ENCODE measurements at places on chromosomes 1 and 21.

- no peak for DNase-seq
These were observed 11.1 kb upstream of the KCNE1 start for GRCh38 chr21:34523019-34523555.

DNA sequence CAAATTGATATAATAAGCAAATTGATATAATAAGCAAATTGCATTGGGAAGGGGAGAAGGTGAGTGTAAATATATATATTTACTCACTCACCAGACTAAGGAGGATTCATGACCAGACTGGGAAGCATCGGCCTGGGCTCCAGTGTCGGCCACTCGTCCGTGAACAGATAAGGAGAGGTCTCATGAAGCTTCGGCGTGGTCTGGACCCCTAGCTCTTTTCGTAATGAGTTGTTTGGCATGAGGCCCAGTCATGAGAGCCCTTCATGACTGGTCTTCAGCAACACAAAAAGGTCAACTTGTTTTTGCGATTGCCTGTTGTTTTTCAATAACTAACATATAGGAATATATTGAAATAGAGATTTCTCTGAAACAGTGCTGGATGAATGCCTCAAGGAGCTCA lies 222.9 kb upstream of the KCNK2 start:
- DNase-seq = no peak

GRCh38 chr1:227808566-227808965 lies 6.9 kb upstream of the PRSS38 start:
- DNase-seq = no peak

GRCh38 chr1:228161866-228162265 lies 3.7 kb upstream of the IBA57 start:
- no peak for DNase-seq

- DNase-seq = no peak
These were observed 19.5 kb upstream of the NCMAP start for GRCh38 chr1:24536391-24536840.

- no peak for DNase-seq
These were observed 729 bp downstream of the NADK start for GRCh38 chr1:1777583-1777899.

DNA sequence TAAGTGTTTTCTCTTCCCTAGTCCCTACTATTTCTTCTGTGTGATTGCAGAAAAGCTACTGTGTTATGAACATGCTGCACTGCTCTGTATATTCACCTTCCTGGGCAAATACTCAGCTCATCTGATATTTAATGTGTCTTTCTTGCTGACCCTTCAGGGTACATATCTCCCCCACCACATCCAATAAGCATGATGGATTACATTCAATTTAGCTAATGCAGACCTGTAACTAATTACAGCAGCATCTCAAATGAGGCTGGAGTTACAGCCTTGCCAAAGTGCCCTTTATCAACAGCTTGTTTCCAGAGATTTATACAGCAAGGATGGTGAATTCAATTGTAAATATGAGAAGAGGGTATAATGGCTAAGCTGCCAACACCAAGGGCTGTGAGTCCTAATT lies 144.0 kb downstream of the KCNH1 start:
- no peak for DNase-seq

DNA sequence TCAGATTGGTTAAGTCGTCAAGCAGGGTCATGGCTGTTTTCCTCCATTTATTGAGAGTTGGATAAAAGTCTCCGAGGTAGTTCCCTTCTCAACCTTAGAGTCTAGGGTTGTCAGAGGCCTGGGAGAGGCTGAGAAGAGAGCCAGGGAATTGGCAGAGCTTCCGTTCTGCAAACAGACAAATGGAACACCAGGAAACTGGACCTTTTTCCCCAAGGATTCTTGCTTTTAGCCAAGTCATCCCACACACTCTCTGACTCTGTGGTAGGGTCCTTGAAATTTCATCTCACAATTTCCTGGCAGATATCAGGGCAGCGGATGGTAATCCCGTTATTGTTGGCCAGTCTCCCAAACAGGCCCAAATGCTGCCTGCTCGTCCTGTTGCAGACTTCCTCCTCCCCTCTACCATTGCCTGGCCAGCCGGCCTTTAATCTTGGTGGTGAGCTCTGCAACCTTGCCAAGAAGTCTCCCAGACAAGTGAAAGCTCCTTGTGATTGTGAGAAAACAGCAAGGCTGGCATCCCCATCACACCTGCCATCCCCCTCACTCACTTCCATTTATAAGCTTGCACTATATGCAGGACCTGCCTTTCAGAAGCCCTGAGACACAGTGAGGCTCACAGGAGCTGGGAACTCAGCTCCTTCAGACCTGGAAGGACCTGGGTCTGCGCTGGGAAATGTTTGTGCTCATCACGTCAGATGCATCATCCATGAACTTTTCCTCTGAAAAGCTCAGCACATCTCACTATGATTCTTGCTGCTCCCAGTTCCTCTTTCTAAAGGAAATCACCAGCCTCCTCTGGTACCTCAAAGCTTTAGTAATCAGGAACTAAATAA lies 13.7 kb upstream of the SRP9 start:
- DNase-seq = no peak

GRCh38 chr21:20186186-20186585 lies 812.0 kb upstream of the NCAM2 start:
- no peak for DNase-seq

GRCh38 chr1:214850432-214851050 lies 232.0 kb upstream of the KCNK2 start:
- no peak for DNase-seq

- no peak for DNase-seq
These were observed 35.5 kb downstream of the MFSD2A start for GRCh38 chr1:39990428-39990827.

DNA sequence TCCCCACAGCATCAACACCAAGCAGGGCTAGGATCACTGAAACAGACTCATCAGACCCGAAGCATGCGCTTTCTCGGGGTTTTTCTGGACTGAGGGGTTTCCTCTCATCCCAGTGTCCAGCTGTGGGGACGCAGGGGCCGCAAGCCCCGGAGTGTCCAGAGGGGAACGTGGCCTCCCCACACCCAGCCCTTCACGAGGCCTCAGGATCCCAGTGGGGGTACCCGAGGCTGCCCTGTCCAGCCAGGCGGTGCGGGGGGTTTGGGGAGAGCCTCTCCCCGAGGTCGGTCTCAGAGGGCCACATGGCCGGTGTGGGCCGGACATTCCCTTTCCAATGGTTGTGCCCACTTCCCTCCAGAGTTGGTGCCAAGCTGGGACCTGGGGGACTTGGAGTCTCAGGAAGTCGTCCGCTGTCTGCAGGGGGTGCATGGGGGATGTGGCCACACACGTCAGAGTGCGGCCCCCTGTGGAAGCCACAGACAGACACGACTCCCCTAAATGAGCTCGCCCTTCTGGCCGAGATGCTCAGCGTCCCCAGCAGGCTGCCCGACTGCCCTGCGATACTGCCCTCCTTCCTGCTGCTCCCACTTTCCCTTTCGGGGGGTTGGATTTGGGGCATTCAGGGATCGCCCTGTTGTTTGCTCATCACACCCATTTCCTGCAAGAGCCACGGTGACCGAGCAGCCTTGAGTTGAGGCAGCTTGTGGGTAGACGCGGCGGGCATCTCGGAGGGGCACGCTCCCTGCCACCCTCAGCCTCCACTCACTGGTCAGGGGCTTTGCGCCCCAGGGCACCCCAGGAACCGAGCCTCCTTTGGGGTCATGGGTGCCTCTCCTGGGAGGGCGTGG lies 4.1 kb downstream of the COL6A1 start:
- no peak for DNase-seq

DNA sequence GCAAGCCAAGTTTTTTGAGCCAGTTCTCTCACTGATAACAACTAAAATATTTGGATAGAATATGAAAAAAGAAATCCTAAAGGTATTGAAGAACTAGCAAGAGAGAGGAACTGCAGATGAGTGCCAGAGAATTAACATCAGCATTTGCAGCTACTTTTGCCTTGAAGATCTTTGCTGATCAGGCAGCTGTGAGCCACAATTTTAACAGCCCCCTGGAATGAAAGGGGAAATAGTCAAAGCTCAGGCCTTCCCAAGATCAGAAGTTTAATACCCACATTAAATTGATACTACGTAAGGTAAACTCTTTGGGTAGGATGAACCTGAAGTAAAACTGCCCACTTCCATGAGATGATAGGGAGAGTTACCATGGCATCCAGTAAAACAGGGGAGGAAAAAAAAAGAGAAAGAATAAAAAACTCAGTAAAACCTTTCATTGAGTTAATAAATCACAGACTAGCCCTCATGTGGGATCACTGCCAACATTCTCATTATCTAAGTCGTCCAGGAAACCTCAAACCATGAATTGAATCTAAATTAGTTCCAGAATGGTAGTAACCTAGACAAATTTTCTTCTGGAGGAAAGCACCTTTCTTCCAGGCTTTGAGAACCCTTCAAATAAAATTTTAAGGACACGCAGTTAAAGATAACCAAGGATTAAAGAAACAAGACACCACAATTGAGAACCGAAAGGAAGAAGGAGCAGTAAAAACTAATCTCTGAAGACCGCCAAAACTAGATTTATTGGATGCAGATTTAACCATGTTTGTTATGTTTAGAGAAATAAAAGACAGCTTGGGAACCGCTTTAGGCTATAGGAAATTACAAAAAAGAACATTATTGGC lies 28.3 kb downstream of the SCP2 start:
- DNase-seq = no peak

DNA sequence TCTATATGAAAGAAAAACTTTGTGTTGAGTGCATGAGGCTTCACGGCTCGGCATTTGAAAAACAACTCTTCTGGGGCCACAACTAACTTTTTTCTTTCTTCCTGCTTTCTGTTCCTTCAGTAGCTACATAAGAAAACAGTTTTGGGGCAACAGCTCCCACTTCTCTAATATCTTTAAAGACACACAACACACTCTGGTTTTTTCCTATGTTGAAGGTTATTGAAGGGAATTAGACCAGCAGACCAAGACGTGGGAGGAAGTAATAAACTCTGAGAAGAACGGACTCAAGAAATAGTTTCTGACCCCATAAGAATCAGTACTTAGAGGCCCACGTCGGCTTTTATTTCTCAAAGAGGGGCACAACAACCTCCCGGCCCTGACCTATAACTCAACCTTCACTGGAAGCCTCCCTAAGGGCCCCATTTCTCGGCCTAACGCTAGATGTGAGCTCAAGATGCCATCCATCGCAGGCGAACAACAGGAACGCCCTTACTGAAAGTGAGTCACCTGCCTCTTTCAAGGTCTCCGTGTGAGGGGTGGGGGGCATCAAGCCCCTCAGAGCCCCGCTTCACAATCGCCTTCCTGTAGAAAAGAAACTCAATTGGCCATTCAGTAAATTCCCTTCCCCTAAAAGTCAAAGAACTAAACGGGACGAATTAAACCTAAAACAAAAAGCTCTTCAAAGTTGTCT lies 844 bp downstream of the ZMYM6 start:
- no peak for DNase-seq

- no peak for DNase-seq
These were observed 2.6 kb downstream of the CHML start for GRCh38 chr1:241637604-241638003.

DNA sequence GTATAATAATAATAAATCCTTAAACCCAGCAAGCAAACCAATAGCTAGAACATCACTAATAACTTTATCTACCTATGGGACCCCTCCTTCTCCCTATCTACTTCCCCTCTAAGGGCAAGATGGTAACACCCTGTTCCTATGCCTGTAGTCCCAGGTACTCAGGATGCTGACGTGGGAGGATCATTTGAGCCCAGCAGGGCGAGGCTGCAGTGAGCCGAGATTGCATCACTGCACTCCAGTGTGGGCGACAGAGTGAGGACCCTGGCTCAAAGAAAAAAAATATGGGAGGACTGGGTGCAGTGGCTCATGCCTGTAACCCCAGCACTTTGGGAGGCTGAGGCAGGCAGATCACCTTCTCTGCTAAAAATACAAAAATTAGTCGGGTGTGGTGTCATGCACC lies 143.1 kb upstream of the SLC45A1 start:
- DNase-seq = no peak

- no peak for DNase-seq
These were observed 49.7 kb downstream of the FHAD1 start for GRCh38 chr1:15296585-15297321.

GRCh38 chr1:62391369-62391971 lies 45.4 kb upstream of the USP1 start:
- no peak for DNase-seq

GRCh38 chr1:166064313-166064926 lies 102.4 kb downstream of the FAM78B start:
- no peak for DNase-seq

- no peak for DNase-seq
These were observed 38.3 kb downstream of the TCP10L start for GRCh38 chr21:32547018-32547417.

DNA sequence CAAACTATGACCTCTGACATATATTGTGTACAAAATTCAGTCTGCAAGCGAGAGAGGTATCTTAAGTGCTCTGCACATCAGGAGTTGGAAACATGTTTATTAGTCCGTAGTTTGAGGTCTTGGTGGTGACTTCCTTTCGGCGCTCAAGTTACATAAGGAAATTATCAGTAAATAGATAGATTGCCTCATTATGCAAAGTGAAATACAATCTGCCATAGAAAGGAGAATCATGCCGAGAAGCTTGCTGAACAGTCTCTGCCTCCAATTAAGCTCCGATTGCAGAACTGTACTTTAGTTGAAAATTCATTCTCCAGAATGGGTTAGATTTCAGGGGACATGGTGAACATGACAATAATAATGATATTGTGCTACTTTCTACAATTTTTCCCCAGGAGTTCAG lies 271.8 kb downstream of the BRINP2 start:
- no peak for DNase-seq

GRCh38 chr1:151504759-151505158 lies 6.4 kb upstream of the CGN start:
- no peak for DNase-seq

- no peak for DNase-seq
These were observed 85.5 kb downstream of the OBSCN start for GRCh38 chr1:228293393-228293792.

DNA sequence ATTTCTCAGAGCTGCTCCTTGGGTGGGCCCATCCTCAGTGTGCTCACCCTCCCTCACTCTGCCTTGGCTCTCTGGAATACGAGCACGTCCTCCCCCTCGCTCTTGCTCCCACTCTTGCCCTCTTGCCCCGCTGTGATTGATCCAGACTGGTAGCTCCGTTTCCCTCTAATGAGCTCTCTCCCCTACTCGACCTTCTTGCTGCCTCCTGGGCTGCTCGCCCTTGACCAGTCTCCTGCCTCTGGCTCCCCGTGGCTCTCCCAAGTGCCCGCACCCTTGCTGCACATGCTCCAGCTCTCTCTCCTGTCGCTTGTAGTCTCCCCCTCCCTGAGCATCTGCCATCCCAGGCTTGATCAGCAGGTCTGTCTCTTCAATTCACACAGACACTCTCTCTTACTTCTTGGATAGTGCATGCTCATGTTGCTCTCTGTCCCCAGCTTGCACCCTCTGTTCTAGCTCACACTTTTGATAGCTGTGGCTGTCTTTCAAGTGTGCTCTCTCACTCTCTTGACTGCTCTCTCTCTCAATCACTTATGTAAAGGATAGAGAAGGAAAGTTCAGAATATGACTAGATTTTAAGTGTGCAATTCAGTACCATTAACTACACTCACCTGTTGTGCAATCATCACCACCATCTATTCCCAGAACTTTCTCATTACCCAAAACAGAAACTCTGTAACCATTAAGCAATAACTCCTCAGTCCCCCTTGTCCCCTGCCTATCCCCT lies 51.1 kb downstream of the PHC2 start:
- no peak for DNase-seq

GRCh38 chr1:12151465-12151864 lies 15.3 kb upstream of the TNFRSF1B start:
- DNase-seq = no peak

GRCh38 chr1:34926156-34926555 lies 3.3 kb downstream of the DLGAP3 start:
- no peak for DNase-seq

GRCh38 chr1:36134505-36135329 lies 9.7 kb upstream of the COL8A2 start:
- DNase-seq = no peak
